ENCODE measurements at places on chromosomes 2 and 18. TPM values are rescaled to one million over a fixed set of nuclear protein-coding genes. Genes with fewer than 3 reads are reported as not detected.

DNA sequence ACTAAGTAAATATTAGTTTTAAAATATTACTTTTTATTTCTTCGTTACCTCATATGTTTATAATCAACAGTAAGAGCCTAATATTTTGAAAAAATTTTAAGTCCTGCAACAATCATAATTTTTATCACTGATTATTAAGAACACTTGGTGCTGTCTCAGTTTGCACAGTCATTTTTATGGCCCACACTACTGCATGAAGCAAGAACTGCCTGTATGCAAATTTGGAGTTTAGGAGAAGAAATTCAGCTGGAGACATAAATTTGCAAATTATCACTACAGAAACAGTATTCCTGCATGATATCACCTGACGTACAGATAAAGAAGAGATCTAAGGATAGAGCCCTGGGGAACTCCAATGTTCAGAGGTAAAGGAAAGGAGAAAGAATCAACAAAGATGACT is 144.1 kb upstream of the RBBP8 start:
- no peaks in the 10 kb centered on the region for H3K27me3 ChIP-seq
- no peaks in the 10 kb centered on the region for H3K36me3 ChIP-seq
- H3K4me3 ChIP-seq: no peak overlapping the region

DNA sequence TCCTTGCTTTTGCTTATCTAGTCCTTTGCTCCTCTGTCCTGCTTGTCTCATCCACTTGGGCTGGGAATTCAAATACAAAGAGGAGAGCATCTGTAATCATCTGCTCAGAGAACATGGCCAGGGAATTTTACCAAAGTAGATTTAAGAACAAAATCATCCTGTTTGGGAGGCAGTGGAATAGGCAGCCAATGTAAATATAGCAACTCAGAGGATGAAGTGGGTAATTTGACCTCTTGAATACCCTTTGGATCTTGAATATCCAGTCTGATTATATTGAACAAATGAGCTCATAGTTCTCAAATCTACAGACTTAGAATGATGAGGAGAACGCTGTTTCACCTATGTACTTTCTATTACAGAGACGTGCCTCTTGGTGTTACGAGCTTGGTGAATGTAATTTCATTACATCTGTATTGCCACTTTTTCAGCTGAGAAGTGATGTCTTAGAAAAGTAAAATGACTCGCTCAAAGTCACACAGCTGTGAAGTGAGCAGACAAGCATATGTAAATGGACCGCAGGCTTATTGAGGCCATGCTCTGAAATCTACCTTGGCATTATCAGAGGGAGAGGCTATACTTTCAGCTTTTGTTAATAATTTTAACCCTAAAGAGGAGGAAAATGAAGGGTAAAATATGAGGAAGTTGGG is 266.3 kb downstream of the MTX2 start:
- no peaks in the 10 kb centered on the region for H3K4me1 ChIP-seq
- no peaks in the 10 kb centered on the region for H3K27me3 ChIP-seq
- H3K36me3 ChIP-seq: no peaks in the 10 kb centered on the region
- no peak overlapping the region for H3K4me3 ChIP-seq
- DNase-seq: no peak

The RAB17 gene
- total RNA-seq: 35.5 TPM

- H3K36me3 ChIP-seq: no peaks in the 10 kb centered on the region
- H3K27me3 ChIP-seq: peaks cover 87% of the 10 kb centered on the region
- peaks cover 17% of the 10 kb centered on the region for H3K4me1 ChIP-seq
- H3K27ac ChIP-seq: no peak overlapping the region
- H3K4me3 ChIP-seq: no peak overlapping the region
These were observed 857 bp upstream of the NEUROD1 start for GRCh38 chr2:181680937-181681811.

- no peak for DNase-seq
- H3K27ac ChIP-seq: no peak overlapping the region
- H3K4me3 ChIP-seq: no peak overlapping the region
- no peaks in the 10 kb centered on the region for H3K36me3 ChIP-seq
These were observed 441.5 kb downstream of the ZNF516 start for GRCh38 chr18:76053551-76053950.

DNA sequence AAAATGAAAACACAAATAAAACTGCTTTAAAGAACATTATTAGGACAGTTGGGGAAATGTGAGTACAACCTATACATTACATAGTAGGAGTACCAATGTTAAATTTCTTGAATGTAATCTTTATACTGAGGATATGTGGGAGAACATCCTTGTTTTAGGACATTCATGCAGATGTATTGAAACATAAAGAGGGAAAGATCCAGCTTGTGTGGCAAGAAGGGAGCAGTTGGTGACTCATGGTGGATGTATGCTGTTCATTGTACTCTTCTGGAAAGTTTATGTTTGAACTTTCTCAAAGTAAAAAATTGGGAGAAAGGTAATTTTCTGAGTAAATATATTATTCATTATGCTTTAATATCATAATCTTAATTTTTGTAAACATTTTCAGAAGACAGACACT is 132.1 kb upstream of the DLGAP1 start:
- no peak overlapping the region for H3K4me3 ChIP-seq
- no peak for DNase-seq
- H3K4me1 ChIP-seq: no peaks in the 10 kb centered on the region

DNA sequence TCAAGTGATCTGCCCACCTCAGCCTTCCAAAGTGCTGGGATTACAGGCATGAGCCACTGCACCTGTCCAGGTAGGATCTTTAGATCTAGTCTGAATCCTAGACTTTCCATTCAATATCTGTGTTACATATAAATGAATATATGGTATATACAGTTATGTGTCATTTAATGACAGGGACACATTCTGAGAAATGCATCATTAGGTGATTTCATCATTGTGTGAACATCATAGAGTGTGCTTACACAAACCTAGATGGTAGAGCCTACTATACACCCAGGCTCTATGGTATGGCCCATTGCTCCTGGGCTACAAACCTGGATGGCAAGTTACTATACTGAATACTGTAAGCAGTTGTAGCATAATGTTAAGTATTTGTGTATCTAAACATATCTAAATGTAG is 15.5 kb upstream of the MGAT4A start:
- H3K36me3 ChIP-seq: no peaks in the 10 kb centered on the region
- H3K27ac ChIP-seq: no peak overlapping the region
- no peaks in the 10 kb centered on the region for H3K27me3 ChIP-seq
- DNase-seq: no peak
- peaks cover 6% of the 10 kb centered on the region for H3K4me1 ChIP-seq
